ENCODE measurements at places on chromosomes 2 and 18.

- DNase-seq = no peak
Measured at GRCh38 chr2:156590085-156590739, 154.0 kb downstream of the GPD2 start.

GRCh38 chr2:18368008-18368407, 192.4 kb downstream of the RDH14 start:
- DNase-seq = no peak

GRCh38 chr2:86064006-86064405, 41.7 kb downstream of the POLR1A start:
- DNase-seq = no peak

DNA sequence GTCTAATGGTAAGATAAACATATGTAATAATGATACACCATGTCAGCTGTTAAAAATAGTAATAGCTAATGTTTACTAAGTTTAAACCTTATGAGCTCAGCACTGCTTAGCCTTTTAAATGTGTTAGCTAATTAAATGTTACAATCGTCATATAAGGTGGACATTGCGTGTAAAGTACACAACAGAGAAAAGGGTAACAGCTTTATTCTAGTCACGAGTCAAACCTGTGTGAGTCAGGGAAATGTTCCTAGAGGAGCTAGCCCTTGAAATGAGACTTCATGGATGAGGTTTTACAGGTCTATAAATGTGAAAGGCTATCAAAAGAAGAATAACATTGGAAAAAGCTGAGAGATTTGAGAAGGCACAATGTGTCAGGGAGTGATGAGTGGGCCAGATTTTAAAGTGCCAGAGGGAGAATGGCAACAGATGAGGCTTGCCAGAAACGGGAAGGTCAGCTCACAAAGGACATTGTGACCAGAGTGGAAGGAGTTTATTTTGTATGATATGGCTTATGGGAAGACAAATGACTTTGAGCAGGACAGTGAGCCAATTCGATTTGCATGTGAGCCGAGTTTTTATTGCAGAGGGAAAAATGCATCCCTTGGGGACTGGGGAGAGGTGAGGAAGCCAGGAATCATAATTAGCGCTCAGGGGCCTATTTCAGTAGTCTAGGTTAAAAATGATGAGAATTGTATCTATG, 276.3 kb downstream of the CTNNA2 start:
- no peak for DNase-seq

- no peak for DNase-seq
Measured at GRCh38 chr18:56235071-56235470, 403.3 kb downstream of the TXNL1 start.

- DNase-seq = no peak
Measured at GRCh38 chr2:175687465-175687864, 314.6 kb downstream of the LNPK start.

- DNase-seq = no peak
Measured at GRCh38 chr2:219081096-219081495, 20.4 kb upstream of the IHH start.

GRCh38 chr2:25684577-25685473, 11.4 kb upstream of the DTNB start:
- no peak for DNase-seq

GRCh38 chr2:23649303-23649702, 264.3 kb downstream of the KLHL29 start:
- no peak for DNase-seq
